ENCODE measurements at places on chromosomes 12 and 14.

- no peak for DNase-seq
These were observed 706.8 kb downstream of the GALC start for GRCh38 chr14:87286191-87286590.

DNA sequence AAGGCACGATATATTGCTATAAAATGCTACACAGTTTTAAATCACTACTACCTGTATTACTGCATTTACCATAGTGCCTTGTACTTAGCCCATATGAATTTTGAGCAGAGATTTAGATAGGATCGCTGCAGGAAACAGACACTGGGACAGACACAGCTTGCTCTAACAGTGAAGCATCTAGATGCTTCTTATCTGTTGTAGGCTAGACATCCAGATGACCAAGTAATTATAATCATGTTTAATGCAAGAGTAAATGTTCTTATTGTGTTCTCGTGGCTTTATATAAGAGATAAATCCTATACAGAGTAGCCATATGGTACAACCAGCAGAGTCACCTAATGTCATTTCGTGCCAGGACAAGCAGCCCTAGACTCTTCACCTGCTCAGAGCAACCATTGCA is 92.8 kb downstream of the ASCL1 start:
- DNase-seq: no peak

- DNase-seq: no peak
These were observed 2.9 kb downstream of the RDH12 start for GRCh38 chr14:67704484-67705089.

DNA sequence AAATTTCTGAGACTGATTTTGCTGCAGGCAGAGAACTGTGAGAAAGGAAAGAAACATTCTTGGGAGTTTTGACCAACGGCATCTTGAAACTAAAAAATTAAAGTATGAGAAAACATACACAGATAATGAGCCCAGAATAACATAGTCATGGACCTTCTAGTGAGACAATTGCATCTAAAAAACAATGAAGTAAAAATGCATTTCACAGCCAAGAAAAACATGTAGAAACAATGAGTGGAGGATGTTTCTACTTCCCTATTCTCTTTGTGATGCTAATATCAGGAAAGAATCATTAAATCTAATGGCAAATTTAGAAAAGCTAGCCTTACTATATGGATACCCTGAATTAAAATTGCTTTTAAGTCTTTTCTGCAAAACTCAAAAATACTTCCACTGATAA is 12.2 kb upstream of the PLEKHG7 start:
- no peak for DNase-seq

- DNase-seq: no peak
These were observed 11.9 kb upstream of the TNFAIP2 start for GRCh38 chr14:103111232-103111868.

- no peak for DNase-seq
These were observed 87.4 kb upstream of the PKP2 start for GRCh38 chr12:32983968-32984367.

GRCh38 chr14:38063711-38064320 is 143.9 kb upstream of the SSTR1 start:
- no peak for DNase-seq

DNA sequence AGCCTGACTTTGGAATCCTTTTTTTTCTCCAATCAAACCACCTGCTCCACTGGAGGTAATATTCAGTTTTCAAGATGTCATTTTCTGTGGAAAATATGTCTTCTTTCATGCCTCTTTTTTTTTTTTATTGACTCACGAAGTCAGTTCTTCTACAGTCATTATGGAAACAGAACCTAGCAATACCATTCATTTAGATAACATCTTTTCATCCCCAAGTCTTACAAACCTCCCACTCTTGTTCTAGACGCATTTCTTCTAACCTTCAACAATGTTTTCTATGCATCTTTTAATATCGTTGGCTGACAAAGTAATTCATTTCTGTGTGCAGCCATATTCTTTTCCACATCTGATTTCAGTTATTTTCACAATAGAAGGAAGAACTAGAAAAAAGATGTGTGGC is 474.3 kb upstream of the CCDC196 start:
- DNase-seq: no peak

DNA sequence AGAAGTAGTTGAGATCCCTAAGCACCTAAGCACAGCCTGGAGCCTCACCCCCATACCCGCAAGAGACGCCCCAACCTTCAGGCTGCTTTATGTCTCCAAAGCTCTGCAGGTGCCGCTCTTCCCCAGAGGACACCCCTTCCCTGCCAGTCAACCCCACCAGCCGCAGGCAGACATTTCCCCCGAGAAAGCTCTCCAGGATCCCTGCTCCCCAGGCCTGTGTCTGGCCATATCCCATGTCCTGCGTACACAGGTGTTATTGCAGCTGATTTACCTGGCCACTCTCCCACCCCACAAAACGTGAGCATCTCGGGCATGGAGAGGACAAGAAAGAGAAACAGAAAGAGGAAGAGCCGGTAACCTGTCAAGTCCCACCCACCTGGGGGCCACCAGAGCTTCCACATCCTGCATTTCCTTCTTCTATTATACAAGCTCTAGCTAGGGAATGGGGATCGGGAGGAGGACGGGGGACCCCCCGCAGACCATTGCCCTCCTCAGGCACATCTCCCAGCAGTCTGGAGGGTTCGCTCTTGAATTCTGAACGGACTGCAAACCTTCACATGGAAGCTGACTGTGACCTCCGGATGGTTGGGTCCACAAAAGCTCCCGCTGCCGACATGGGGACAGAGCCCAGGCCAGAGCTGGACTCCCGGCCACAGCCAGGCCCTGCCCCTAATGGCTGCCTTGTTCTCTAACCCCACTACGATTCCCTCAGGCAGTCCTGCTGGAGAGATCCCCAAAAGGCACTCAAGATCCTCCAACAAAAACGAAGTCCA is 17.6 kb downstream of the CCDC88C start:
- DNase-seq: no peak

DNA sequence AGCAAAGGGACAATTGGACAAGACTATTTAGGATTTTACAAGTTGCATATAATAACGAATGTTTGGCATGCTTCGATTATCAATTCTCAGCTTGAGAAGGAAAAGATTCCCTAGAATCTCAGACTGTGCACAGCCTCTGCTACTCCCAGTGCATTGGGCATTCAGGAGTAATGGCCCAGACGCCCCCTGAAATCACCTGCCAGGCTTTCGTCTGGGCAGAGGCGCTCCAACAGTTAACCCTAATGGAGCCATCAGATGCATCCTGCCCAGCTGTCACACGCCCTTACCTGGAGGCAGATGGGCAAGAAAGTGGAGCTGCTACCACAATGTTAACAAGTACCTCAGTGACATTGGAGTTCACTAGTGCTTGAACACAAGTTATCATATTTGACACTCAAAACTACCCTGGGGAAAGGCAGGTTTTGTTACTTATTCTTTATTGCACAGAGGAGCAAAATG is 927 bp upstream of the LRP6 start:
- no peak for DNase-seq

DNA sequence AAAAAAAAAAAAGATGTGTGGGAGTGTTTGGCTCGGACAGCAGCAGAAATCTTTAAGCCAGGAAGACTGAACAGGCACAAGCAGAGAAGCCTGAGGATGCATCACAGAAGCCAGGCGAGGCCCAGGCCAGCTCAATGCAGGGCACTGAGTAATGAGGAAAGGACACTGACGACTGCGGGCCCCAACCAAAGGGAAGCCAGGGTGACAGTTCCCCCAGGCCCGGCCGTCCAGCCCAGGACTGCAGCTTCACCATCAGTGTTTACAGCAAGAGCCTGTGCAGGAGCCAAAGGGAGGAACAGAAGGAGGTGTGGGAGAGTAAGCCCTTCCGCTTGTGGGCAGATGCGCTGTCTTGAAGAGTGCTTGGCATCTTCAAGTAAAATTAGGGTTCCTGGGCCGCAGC is 205.3 kb upstream of the SFSWAP start:
- no peak for DNase-seq

- DNase-seq: no peak
These were observed 398.1 kb downstream of the NOVA1 start for GRCh38 chr14:26199590-26200370.

- no peak for DNase-seq
These were observed 60.8 kb upstream of the HSPB8 start for GRCh38 chr12:119117936-119118335.

DNA sequence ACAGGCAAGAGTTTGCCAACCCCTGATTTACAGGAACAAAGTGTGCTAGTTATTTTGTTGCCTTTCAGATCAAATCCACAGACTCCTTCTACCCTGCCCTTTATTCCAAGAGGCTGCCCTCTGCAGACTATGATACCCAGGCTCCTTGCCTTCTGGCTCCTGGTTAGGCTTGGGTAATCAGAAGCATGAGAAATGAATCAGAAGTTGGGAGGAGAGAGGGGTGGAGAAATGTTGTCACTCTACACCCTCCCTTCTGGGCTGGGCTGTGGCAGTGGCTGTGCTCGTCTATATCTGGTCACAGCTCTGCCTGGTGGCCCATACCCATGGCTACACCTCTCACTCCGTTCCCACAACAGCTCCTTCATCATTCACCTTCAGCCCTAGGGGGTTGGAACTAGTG is 204.6 kb upstream of the PLXNC1 start:
- no peak for DNase-seq

GRCh38 chr12:132579744-132580143 is 30.6 kb downstream of the LRCOL1 start:
- no peak for DNase-seq

- DNase-seq: no peak
These were observed 565 bp downstream of the NT5DC3 start for GRCh38 chr12:103840462-103840875.

GRCh38 chr12:107478881-107479280 is 206.7 kb upstream of the PWP1 start:
- no peak for DNase-seq

- DNase-seq: no peak
These were observed 1.5 kb downstream of the DDHD1 start for GRCh38 chr14:53151523-53152183.

DNA sequence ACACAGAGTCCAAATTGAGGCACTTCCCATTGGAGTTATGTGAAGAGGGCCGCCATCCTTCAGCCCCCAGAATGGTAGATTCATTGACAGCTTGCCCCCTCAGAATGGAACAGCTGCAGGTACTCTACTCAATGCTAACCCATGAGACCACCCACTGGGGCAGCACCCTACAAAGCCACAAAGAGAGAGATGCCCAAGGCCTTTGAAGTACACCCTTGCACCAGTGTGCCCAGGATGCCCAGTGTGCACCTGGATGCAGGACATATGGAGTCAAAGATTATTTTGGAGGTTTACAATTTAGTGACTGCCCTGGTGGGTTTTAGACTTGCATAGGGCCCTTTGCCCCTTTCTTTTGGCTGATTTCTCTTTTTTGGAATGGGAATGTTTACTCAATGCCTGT is 933.9 kb downstream of the SLC16A7 start:
- no peak for DNase-seq

- DNase-seq: no peak
These were observed 15.0 kb downstream of the DEPDC4 start for GRCh38 chr12:100251917-100252316.

DNA sequence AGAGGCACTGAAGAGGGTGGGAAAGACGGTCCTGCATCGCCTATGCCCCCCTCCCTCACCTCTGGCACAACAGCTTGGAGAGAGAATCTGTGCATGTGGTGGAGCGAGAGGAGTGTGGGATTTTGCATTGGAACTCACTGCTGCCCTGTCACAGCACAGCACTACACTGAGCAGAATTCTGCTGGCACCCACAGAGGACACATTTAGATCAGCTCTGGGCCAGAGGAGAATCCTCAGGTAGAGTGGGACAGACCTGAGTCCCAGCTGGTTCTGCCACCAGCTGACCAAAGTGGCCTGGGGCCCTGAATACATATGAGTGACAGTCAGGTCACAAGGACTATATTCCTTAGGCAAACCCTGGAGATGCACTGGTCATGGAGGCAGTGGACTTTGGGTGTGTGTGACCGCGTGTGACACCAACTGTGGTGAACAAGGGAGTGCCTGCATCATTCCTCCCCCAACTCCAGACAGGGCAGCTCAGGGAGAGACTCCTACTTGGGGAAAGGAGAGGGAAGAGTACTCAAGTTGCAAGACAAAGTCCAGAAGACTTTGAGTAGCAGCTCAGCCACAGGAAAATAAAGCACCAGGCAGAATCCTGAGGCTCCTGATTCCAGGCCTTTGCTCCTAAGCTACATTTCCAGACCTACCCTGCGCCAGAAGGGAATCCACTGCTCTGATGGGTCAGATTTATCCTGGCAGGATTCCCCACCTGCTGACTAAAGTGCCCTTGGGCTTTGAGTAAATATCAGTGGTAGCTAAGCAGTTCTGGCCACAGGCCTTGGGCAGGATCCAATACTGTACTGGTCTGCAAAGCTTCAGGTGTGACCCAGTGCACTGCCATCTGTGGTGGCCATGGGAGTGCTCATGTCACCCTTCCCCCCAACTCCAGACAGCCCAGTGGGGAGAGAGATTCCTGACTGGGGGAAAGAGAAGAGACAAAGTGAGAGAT is 10.6 kb upstream of the ACOT1 start:
- no peak for DNase-seq

DNA sequence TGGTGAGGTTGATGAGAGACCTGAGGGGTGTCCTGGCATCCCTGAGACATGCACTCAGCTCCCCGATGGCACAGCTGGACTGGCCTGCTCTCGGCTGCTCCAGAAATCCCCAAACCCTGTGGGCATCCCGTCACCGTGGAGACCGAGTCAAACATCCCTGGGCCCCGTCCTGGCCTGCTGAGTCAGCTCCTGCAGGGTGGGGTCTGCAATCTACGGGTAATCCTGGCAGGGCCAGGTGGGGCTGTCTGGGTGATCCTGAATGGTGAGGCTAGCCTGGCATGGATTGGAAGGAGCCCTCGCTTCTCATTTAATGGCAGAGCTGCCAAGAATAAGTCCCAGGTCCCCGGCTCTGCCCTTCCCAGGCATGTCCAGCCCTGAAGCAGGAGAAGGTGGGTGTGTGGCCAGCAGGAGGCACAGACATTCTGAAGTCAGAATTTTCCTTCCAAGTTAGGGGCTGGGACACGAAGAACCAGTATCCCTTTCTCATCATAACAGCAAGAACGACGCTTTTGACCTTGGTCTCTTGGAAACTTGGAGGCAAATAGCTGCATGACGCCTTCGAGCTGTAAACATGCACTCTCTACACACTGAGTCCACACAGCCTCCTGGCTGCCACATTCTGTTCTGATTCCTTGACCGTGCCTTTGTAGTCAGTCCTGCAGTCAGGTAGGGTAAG is 17.7 kb upstream of the SERPINA4 start:
- DNase-seq: no peak

DNA sequence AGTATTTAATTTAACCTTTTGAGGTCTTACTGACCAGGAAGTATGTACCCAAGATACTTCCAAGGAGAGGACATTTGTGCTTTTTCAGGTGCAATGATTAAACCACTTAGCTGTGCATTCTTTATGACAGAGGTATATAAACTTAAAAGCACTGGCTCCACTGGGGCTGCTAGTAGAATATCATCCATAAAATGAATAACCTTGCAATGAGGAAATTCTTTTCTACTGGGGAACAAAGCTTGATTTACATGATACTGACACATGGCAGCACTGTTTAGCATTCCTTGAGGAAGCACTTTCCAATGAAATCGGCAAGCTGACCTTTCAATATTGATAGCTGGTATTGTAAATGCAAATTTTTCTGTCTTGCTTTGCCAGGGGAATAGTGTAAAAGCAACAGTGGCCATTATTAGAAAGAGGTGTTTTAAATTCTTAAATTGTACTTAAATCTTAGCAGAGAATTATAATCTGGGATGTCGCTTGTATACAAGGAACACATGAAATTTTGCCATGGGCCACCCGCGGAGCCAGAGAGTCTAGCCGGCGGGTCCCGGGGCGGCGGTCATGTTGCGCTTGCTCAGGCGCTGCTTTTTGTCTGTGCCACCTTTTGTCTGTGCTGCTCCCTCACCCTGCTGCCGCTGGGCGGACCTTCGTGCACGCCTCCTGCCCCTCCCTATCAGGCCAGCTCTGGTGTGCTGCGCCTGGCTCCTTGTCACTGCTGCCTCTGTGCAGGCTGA is 20.9 kb upstream of the BLTP3B start:
- DNase-seq: peak; percentile 38

- no peak for DNase-seq
These were observed 131.3 kb downstream of the ITPR2 start for GRCh38 chr12:26701604-26702215.

Data from stimulated activated CD8-positive, alpha-beta memory T cell treated with anti-CD3 and anti-CD28 coated beads, Interleukin-4, amount 100 ng/mL, for 1 hour (primary cell).